Neural progenitor cell (in vitro differentiated cells): ENCODE measurements at places on chromosomes 4 and X.

DNA sequence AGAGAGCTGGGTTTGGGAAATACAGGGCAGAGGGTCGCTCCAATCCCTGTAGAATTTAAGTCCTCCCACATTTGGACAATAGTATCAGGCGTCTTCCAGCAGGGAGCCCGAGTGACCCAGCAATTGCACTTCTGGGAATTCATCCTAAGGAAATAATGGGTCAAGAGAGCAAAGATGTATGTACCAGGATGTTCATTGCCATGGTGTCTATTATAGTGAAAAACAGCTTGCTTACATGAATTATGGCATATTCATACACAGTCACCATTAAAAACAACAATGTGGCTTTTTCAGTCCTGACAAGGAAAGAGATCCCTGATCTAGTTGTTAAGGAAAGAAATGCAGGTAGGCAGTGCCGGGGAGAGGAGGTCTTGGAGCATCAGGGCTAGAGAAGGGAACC lies 167.7 kb downstream of the PJA1 start:
- no peak for DNase-seq

GRCh38 chr4:165006886-165007285 lies 24.9 kb upstream of the TRIM60 start:
- DNase-seq = no peak

DNA sequence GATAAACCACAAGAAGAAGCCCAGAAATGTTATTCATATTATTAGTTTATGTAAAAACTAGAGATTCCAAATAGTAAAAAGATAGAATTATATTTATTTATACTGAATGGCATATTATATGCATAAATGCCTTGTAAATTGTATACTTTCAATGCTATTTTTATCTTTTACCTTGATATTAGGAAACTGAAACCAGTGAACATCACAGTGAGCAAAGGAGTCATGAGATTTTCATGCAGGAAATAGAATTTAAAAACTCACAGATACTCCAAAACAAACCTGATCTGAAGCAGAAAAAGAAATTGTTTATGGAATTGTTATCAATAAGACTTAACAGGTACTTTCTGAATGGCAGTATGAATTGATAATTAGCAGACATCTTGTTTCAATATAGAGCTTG lies 207.3 kb upstream of the CENPE start:
- no peak for DNase-seq

- no peak for DNase-seq
These were observed 83.6 kb downstream of the ATOH1 start for GRCh38 chr4:93912146-93912545.

GRCh38 chrX:19616959-19617358 lies 101.7 kb upstream of the MAP3K15 start:
- DNase-seq = no peak

DNA sequence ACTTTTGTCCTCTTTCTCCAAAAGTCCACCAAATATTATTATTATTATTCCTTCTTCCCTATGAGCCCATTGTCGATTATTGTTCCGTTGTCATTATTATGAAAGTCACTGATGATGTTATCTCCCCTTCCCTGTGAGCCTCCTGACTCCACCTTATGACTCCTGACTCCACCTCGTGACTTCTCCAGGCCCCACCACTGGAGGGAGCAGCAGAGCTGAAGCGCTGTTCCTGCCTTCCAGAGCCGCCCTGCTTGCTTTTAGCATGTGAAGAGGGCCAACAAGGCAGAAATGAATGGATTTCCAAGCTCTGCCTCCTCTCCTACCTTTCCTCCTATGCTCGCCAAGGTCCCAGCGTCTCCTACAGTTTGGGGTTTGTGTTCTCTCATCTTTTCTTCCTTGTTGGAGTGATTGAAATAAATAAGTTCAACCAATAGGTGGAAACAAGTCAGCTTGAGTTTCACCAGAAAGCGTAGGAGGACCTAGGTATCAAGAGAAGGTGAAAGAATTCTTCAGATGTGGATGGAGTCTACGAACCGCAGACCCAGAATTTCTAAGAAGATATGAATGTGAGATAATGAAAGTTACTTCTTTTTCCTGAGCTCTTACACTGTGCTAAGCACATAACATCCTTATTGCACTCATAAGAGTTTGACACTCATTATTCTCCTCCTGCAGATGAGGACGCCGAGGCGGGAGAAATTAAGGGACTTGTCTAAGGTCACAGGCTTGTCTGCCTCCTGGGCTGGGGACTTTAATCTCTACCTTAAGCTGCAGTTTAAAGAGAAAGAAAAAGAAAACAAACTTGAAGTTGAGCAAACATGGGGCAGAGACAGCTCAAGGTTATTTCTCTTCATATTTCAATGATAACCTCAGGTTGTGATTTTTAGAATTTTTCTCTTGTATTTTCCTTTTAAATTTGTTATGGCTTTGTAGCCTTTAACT lies 26.1 kb downstream of the IGSF1 start:
- peak; percentile 27 for DNase-seq
